ENCODE measurements at places on chromosomes 3 and 15.

DNA sequence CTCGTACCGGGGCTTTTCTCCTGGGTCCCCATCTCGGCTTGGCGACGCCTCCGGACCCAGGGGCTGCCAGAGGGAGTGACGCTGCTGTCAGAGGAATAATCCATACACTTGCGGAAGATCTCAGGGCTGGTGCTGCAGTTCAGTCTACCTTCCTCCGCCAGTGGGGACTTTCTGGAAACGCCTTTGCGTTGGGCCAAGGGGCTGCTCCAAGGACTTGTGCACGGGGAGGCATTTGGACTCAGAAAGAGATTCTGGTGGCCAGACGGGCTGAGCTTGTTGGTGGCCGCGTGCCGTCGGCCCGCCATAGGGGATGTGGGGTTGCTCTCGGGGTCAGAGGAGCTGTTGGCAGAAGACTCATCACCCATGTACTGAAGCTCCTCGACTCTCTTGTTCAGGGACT lies 21.8 kb downstream of the LARP6 start:
- DNase-seq, result no peak

GRCh38 chr3:103218793-103219192 lies 784.0 kb downstream of the ZPLD1 start:
- no peak for DNase-seq

GRCh38 chr15:71627604-71628003 lies 182.8 kb upstream of the NR2E3 start:
- no peak for DNase-seq

- DNase-seq, result peak; percentile 87
These were observed 37.8 kb downstream of the HMCES start for GRCh38 chr3:129316248-129317013.

GRCh38 chr15:101063891-101064794 lies 145.0 kb downstream of the LRRK1 start:
- no peak for DNase-seq

- DNase-seq, result no peak
These were observed 122.4 kb downstream of the UBE2E2 start for GRCh38 chr3:23325466-23326065.

GRCh38 chr15:38535491-38536200 lies 29.0 kb downstream of the RASGRP1 start:
- DNase-seq, result peak; percentile 57

GRCh38 chr3:39068556-39068955 lies 16.7 kb downstream of the WDR48 start:
- DNase-seq, result no peak

DNA sequence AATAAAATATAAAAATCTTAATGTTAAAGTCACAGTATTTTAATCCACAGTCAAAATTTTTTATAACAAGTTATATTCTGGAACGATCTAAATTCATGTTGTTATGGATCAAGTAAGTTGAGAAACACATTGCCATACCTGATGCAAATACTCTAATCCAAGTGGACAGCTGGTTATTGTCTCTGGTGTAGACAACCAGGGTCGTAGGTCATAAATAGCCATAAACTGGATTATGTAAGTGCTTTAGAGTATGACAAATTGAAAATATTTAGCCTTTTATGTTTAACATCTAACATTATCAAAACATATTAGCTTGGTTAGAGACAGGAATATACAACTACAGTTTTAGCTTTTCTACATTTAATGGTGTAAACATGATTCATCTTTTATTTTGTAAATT lies 53.0 kb downstream of the PLSCR2 start:
- no peak for DNase-seq

DNA sequence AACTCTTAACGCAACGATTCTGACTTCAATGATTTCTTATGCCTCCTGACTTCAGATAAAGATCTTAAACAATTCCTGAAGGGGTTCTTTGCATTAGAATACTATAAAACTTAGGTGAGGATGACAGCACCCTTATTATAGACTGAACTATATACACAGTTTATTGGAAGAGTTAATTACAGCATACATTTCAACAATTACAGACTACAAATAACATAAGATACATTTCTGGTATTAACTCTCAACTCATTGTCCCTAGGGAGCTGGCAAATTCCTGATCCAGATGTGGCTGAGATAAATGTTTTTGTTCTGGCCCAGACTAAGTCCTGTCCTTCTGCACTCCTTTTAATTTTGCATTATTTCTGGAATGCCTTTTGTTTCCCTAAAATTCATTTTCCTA lies 155.5 kb upstream of the TMC3 start:
- no peak for DNase-seq

DNA sequence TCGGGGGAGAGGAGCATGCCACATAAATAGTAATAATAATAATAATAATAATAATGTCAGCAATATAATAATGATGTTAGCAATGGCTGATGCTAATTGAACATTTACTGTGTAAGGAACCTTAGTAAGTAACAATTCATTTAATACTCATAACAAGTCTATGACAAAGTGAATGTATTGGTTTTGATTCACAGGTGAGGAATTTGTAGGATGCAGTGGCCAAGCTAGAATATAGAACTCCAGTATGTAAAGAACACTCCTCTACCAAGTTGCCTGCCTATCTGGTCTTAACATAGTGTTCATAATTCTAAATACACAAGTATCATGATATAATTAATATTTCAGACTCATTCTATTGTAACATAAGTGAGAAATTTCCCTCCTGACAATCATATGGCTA lies 1016.5 kb downstream of the ROBO1 start:
- no peak for DNase-seq

DNA sequence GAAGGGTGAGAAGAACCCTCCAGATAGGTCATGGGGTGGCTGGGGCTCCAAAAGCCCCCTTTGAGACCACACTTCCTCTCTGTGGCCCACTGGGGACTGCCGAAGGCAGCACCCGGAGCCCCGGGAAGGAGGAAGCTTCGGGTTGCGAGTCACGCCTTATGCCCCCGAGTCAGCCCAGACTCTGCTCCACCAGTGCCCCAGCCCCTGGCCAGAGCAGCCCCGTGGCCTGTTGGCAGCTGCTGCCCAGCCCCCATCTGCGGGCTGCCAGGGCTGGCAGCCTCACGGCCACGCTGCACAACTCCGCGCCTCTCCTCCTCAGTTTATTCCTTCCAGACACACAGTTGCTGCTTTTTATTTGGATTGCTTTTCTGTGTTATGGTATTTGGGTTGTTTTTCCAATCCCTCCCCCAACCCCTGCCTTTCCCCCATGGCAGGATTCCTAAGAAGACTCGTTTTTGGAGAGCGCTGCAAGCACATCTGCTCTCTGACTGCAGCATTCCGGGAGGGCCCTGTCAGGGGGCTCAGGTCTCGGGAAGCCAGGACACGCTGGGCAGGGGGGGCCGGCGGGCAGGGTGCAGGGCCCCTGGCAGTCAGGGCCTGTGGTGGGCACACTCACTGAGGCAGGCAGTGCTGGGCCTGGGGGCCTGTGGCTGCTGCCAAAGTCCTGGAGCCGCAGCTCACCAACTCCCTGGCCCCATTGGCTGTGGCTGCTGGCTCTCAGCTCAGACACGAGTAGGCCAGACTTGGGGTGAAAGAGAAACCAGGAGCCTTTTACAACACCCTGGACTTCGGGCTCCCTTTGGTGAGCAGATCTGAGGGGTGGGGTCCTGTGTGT lies 20.2 kb downstream of the MAGEF1 start:
- DNase-seq, result peak; percentile 93

DNA sequence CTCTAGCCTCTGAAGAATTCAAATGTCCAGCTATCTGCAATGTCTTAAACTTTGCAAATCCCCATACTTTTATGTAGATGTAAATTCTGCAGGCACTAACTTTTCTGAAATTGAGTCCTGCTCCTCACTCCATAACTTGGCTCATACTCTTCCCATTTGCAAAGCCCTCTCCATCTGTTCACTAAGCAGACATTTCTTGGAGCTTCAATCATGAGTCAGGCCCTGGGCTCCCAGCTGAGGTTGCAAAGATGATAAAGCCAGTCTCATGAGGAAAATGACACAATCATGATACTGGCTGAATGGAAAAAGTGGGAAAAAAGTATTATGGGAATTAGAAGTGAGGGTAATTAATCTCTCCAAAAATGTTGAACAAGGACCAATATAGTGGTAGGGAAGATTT lies 507.6 kb downstream of the NR2F2 start:
- DNase-seq, result no peak

- DNase-seq, result no peak
These were observed 6.7 kb downstream of the PLIN1 start for GRCh38 chr15:89672221-89673164.

DNA sequence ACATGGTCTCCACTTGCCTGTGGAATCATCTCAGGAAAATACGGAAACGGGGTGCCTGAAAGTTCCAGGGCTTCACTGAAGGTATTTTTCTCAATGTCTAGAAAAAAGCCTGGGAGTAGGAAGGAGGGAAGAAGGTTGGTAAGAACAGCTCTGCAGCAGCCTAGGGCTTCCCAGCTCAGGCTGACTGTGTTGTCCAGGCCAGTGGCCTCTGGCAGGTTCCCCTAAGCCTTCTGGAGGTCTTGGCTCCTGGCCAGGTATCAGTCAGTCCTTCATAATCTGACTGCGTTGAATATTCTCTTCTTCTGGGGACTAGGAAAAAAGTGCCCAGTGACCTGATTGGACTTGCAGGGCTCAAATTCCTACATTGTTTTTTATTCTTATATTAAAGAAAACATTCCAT lies 38.6 kb downstream of the SSR3 start:
- DNase-seq, result no peak

- DNase-seq, result no peak
These were observed 345.3 kb upstream of the POU1F1 start for GRCh38 chr3:87621667-87622066.

GRCh38 chr3:29065211-29065785 lies 215.6 kb upstream of the RBMS3 start:
- peak; percentile 68 for DNase-seq

DNA sequence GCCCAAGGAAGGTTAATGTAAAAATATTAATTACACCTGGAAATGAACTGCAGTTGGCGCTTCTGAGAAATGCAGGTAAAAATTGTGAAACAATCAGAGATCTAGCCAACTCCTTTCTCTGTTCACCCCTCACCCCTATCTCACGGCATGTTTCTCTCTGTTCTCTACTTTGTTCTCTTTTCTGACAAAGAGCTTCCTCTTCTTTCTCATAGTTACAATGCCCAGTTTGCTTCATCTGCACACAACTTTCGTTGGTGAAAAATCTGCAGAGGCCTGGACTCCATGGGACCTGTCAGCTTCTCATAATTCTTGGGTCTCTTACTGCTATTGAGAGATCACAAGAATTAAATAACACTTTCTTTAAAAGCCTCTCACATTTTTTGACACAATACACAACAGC lies 212.9 kb upstream of the LRRN1 start:
- no peak for DNase-seq

DNA sequence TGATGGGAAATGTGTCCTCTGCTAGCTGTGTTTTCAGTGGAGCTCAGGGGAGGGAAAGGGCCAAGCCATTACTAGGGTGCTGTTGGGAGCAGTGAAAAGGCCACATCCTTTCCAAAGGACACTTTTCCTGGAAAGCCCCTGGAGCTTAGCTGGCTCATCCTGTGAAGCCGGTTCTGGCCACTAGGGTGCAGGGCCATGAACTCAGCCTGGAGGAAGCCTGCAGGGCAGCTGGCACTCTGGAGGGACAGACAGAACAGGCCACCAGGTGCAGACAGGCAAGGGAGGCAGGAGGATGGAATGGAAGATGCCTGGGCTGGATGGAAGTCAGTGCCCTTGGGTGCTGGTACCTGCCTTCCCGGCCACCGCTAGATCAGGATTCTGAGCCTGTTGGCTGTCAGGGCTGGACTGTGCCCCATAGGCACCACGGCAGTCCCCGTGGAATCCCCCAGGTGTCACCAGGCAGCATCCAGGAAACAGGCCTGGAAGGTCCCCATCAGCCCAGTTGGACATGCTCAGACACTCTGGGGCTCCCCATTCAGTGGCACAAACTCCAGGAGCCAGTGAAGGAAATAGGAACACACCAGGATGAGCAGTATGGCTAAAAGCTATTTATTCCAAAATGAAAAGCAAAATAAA lies 76.2 kb upstream of the C2CD4B start:
- DNase-seq, result no peak

DNA sequence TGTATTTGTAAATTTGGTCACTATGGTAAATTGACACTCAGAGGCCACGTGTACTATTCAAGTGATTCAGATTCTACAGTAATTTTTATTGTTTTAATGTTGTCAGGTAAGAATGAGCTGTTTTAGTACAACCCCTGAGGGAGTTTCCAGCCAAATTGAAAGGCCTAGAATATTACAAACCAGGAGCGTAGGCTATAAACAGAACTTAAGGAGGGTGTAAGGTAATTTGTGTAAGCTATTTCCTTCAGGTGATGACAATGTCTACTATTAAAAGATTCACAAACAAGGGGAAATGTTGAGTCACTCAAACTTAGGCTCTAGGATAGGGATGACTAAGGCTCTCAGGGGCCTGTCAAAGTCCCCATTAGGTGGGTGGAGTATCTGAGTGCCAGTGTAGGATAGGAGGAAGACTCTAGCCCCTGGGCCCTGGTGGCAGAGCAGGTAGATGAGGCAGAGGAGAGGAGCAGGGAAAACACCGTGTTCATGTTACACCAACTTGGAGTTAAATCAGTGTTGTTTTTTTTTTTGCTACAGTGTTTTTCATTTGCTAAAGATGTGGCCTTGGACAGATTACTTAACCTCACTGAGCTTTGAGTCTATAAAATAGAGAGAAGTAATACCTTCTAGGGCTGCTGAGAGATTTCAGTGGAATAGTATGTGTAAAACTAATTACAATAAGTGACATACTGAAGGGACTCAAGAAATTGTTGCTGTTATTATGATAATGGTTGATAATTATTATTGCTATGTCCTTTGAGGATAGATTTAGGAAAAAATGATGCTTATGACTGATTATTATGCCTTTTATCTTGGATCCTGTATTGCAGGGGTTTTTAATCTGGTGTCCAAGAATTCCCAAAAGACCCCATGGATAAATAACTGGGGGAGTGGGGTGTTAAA lies 10.3 kb downstream of the TM4SF1 start:
- no peak for DNase-seq

- DNase-seq, result no peak
These were observed 11.0 kb downstream of the VILL start for GRCh38 chr3:38001456-38002081.

GRCh38 chr3:49805367-49805782 lies 2.3 kb downstream of the INKA1 start:
- DNase-seq, result peak; percentile 90

DNA sequence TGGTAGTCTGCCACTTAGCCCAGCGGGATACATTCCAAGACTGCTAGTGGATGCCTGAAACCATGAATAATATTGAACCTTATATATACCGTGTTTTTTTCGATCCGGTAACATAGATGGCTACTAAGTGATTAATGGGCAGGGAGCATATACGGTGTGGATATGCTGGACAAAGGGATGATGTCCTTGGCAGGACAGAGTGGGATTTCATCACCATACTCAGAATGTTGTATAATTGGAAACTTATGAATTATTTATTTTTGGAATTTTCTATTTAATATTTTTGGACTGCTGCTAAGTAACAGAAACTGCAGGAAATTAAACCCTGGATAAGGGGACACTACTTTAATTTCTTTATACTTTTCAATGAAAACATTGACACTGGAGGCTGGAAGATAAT lies 53.2 kb downstream of the ASTE1 start:
- DNase-seq, result peak; percentile 53

Data from muscle of back (tissue), 13 donors.